ENCODE measurements at places on chromosomes 11 and 22.

GRCh38 chr22:21728270-21728669 is 7.3 kb downstream of the YPEL1 start:
- no peak for DNase-seq

DNA sequence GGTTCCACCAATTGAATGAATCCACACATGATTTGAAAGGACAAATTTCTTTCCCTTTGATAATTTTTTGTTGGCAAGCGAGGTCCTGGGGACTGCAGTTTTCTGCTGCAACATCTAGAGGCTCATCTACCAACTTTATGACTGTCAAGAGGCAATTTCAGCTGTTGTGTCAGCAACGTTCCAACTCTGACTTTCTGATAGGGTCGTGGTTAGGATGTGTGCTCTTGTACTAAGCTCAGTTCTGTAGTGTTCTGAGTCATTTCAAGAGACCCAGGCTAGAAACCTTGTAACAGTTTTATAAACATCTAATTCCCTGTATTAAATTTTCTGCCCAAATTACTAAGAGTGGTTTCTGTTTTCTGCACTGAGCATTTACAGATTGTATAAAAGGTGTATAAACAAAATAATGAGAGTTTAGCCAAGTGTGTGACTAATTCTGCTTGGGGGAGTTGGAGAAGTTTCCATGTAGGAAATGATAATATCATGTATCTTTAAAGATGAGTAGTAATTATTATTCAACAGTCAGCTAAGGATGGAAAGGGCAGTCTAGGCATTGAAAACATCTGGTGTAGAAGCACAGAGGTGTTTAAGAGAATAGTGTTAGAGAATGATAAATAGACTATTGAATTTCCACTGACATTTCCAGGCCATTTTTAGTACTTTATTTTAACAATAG is 72.2 kb downstream of the RBMXL2 start:
- DNase-seq = no peak

- no peak for DNase-seq
These were observed 563.6 kb downstream of the NTM start for GRCh38 chr11:131934006-131934405.

- no peak for DNase-seq
These were observed 16.0 kb upstream of the FJX1 start for GRCh38 chr11:35602160-35602793.

GRCh38 chr22:44543362-44543761 is 45.3 kb upstream of the RTL6 start:
- DNase-seq = no peak

- no peak for DNase-seq
These were observed 114.0 kb downstream of the NAV2 start for GRCh38 chr11:19826606-19827005.

DNA sequence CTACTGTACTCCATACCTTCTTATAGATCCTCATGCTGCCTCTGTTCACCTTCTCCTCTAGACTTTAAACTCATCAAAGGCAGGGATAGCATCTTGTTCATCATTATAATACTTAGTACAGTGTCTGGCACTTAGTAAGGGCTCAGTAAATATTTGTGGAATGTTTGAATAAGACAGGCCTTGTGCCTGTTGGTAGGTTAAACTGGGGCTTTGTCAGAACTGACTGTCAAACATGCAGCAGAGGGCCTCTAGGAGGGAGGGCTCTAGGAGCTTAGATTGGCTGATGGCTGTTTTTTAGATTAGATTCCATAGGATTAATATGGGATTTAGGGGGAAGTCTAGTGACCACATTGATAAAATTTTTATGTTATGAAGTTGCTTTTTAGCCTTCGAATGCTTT is 70.8 kb downstream of the RNF169 start:
- DNase-seq = no peak

DNA sequence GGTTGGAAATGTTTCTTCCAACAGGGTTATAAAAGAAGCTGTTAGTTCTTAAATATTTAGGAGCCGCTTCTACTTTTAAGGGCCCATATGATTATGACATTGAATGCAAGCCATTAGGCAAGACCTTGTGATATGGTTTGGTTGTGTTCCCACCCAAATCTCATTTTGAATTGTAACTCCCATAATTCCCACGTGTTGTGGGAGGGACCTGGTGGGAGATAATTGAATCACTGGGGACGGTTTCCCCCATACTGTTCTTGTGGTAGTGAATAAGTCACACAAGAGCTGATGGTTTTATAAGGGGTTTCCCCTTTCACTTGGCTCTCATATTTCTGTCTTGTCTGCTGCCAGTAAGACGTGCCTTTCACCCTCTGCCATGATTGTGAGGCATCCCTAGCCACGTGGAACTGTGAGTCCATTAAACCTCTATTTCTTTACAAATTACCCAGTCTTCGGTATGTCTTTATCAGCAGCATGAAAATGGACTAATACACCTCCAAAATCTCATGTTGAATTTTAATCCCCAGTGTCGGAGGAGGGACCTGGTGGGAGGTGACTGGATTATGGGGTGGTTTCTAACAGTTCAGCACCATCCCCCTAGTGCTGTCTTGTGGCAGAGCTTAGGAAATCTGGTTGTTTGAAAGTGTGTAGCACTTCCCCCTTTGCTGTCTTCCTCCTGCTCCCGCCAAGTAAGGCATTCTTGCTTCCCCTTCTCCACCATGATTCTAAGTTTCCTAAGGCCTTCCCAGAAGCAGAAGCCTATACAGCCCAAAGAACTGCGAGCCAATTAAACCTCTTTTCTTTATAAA is 4.3 kb downstream of the CD59 start:
- no peak for DNase-seq

Measured in stimulated activated CD4-positive, alpha-beta T cell treated with anti-CD3 and anti-CD28 coated beads, TNF-alpha, amount 100 ng/mL, for 1 hour (primary cell).